ENCODE measurements at places on chromosomes 6 and 20.
A peak's percentile ranks its signal among the peaks of the same experiment; 100 is the strongest.

- no peak for ATAC-seq
These were observed 102.7 kb upstream of the QKI start for GRCh38 chr6:163311830-163312229.

DNA sequence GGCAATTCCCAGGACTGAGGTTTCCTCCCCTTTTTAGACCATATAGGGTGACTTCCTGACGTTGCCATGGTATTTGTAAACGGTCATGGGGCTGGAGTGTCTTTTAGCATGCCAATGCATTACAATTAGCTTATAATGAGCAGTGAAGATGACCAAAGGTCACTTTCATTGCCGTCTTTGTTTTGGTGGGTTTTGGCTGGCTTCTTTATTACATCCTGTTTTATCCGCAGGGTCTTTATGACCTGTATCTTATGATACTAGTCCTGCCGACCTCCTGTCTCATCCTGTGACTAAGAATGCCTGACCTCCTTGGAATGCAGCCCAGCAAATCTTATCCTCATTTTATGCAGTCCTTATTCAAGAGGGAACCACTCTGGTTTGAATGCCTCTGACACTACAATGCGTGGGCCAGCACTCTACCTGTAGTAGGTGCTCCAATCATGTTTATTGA is 190.1 kb downstream of the KCNQ5 start:
- ATAC-seq: peak; percentile 83

DNA sequence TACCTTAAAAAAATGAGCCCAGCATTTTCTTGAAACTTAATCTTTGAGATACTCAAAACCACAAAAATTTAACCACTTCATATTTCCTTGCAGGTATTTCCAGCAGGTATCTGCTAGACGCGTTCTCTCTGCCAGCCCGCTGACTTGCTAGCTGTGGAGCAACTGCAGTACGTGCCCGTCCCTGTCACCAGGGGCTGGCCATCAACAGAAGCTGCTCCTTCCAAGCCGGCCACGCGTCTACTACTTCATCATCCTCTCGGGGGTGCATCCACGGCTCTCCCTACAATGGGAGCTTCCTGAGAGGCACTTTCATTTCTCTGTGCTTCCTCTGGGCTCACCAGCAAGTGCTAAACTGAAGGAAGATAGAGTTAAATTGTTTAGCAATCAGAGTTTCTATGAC is 132.4 kb downstream of the DTNBP1 start:
- ATAC-seq: no peak

DNA sequence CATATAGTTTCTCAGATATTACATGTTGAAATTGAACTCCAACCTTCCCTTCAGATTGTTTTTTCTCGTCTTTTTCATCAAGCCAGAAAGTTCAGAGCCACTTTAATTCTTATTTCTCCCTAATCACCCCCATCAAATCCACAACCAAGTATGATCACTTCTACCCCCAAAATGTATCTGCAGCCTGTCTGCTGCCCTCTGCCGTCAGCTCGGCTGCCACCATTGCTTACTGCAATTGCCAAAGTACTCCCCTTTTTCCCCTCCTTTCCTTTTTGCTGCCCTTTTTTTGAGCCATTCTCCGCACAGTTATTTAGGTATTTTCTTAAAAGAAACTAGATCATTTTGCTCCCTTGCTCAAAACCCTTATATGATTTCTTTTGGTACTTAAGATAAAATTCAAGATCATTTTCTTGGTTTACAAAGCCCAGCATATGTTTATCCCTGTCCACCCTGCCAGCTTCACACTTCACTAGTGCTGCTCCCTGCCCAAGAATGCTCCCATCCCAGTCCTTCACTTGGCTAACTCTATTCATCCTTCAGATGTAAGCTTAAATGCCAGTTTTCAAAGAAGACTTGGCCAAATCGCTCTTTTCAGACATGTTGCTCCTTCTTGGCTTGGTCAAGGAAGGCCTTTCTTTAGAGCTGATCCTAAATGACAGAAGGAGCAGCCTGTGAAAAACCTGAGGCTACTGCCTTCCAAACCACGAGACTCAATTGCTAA is 63.7 kb downstream of the SH3BGRL2 start:
- ATAC-seq: no peak

GRCh38 chr20:24916412-24916811 is 32.7 kb upstream of the CST7 start:
- ATAC-seq: no peak

GRCh38 chr6:24355393-24355792 is 2.5 kb downstream of the DCDC2 start:
- ATAC-seq: no peak
